ENCODE measurements at places on chromosomes 7 and 10. TPM values are rescaled to one million over a fixed set of nuclear protein-coding genes. Genes with fewer than 3 reads are reported as not detected.

KCP gene
- polyA plus RNA-seq = 4.0 TPM

ATRNL1 gene
- 0.14 TPM for polyA plus RNA-seq

ARHGEF35 gene
- polyA plus RNA-seq = 5.7 TPM

CALD1 gene
- polyA plus RNA-seq = 0.69 TPM

MMP21 gene
- polyA plus RNA-seq = 0.08 TPM

SORCS1 gene
- polyA plus RNA-seq = not detected

LIPK gene
- polyA plus RNA-seq = not detected

OGDHL gene
- polyA plus RNA-seq = 0.19 TPM
